SW 1271 (cell line): ENCODE measurements at places on chromosomes 7 and 10.

DNA sequence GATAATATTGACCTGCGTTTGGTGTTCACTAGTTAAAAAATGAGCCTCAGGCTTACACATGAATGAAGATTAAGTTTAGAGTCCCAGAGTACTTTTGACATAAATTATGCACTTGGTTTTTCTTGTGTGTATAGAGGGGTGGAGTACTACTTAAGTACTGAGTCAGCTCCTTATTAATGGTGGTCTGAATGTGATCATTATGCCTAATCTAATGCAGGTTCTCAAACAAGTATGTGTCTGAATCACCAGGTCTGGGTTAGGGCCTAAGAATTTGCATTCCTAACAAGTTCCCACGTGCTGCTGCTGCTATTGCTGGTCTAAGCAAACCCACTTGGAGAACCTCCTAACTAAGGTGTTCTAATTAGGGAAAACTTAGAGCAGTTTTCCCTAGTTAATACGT lies 30.7 kb upstream of the STOX1 start:
- DNase-seq = no peak

DNA sequence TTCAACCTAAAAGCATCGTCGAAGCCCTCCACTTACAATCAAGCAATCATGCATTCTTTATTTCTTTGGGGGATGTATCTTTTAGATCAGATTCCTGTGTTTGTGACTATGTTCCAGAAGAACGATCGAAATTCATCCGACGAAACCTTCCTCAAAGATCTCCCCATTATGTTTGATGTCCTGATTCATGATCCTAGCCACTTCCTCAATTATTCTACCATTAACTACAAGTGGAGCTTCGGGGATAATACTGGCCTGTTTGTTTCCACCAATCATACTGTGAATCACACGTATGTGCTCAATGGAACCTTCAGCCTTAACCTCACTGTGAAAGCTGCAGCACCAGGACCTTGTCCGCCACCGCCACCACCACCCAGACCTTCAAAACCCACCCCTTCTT lies 13.8 kb downstream of the GPNMB start:
- no peak for DNase-seq

GRCh38 chr10:70619271-70620019 lies 16.9 kb upstream of the PRF1 start:
- DNase-seq = no peak

GRCh38 chr10:47349941-47350371 lies 1.8 kb downstream of the RBP3 start:
- no peak for DNase-seq

GRCh38 chr10:72323771-72324191 lies 30.9 kb downstream of the DNAJB12 start:
- DNase-seq = no peak

DNA sequence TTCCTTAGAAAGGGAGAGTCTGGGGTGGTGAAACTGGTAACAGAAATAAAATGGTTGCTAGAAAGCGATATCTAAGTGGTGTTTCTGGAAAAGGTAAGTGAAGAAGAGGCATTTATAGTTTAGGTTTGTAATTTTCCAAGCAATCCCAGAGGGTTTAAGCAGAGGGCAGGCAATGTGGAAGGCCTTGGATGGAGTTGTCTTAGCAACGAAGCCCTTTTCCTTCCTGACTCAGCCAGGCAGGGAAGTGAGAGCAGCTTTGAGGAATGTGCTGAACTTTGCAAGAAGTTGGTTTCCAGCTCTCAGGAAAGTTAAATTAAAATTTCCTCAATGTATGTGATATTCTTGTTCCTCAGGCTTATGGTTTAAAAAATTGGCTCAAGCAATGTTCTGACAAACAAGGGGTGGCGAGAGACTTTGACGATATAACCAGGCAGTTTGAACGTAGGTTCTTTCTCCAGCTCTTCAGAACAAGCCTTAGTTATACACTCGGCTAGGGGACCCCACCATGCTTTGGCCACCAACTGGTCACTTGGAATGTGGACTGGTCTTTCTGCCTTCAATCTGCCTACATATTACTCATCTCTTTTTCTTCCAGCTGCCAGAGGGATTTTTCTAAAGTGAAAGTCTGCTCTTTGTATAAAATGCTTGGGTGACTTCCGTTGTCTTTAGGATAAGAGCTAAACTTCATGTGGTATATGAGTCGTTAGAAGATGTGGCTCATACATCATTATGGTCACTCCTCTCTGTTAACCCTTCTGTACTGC lies 66.9 kb upstream of the SLC25A13 start:
- DNase-seq = peak; percentile 67

DNA sequence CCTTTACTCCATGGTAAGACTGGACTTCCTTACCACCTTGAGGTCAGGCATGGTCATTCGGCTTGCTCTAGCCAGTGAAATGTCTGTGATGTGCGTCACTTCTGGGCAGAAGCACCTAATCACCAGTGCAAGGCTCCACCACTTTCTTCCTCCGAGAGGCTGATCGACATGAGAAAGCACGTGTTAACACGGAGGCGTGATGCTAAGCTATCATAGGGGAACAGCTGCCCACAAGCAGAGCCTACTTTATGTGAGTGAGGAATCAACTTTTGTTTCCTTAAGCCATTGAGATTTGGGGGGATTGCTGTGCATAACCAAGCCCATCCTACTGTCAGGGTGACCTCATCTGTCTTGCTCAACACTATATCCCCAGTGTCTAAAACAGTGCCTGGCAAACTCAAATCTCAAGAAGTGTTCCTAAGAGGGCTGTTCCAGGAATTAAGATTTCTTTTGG lies 23.1 kb upstream of the SAR1A start:
- no peak for DNase-seq

GRCh38 chr10:42830237-42830636 lies 47.6 kb downstream of the BMS1 start:
- DNase-seq = no peak

- DNase-seq = no peak
Observed at GRCh38 chr10:100888957-100889356, 23.8 kb upstream of the SLF2 start.

DNA sequence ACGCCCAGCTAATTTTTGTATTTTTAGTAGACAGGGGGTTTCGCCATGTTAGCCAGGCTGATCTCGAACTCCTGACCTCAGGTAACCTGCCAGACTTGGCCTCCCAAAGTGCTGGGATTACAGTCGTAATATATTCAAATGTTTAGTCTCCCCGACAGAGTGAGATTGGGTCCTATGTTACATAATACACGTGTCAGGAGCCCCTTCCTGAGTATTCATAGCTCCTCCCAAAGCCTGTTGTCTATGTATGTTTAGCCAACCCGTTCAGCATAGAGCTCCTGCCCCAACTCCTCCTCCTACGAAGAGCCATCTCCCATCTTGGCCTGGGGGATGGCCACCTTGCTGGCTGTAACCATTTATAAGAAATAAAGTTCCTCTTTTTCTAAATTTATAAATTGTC lies 2.7 kb upstream of the PPP2R2D start:
- no peak for DNase-seq

GRCh38 chr7:101746314-101746713 lies 71.1 kb upstream of the CUX1 start:
- no peak for DNase-seq

DNA sequence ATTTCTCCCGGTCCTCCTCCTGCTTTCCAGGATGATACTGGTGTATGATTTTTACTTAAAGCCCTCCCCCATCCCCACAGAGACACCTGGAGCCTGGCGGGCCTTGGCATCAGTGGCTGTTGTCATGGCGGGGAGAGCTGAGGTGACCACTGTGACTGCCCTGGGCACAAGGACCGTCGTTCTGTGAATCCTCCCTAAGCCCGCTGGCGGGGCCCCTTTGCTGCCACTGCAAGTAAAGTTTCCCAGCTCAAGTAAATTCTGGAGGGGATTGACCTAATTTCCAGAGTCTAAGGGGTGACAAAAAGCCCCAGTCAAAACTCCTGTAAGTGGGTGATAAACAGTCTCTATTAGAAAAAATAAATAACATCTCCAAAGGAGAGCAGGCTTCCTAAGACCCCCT lies 393.2 kb upstream of the PODXL start:
- DNase-seq = no peak

GRCh38 chr7:157010588-157011332 lies at the start of gene MNX1:
Gene MNX1, minus strand, starts transcription at chr7:157010663. Its CDS starts 313 bp downstream, at chr7:157010350.
- DNase-seq = peak; percentile 70

GRCh38 chr10:103874730-103875129 lies 19.4 kb upstream of the SH3PXD2A start:
- no peak for DNase-seq

GRCh38 chr7:148121847-148122246 lies 468.7 kb upstream of the C7orf33 start:
- no peak for DNase-seq

DNA sequence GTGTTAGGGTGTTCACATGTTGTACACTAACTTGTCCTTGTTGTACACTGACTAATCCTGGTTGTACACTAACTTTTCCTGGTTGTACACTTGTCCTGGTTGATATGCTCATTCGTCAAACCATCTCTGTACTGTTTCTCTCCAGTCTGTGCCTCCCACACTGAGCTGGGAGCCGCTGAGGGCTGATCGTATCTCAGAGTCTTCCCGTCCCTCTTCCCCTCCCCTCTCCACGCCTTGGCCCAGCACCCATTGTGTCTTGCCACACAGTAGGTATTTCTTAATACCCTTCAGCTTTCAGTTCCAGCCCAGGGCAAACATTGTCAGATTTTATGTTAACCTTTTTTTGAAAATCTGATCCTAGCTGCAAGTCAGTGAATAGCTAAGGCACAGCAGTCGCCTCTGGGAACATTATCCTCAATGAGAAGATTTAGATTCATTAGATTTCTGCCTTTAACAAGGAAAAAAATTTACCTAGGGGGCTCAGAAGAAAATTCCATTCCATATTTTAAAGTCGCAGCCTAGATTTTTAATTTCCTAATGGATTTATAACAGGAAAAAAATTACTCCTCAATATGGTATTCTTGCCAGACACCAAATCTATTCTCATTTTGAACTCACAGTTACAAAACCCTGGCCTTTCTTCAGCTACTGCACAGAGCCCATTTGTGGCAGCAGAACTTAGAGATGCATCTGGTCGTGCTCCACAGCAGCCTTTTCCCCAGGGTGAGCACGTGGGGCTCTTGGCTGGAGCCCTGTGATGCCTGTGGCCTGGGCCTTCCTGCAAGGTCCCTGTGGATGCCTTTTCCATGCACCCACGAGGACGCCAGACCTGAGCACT lies 33.0 kb upstream of the CHST15 start:
- no peak for DNase-seq

GRCh38 chr7:55570939-55571338 lies 1.4 kb downstream of the VOPP1 start:
- DNase-seq = peak; percentile 49

- DNase-seq = no peak
Observed at GRCh38 chr7:31099451-31100444, 47.6 kb downstream of the ADCYAP1R1 start.

GRCh38 chr7:46215987-46216567 lies 295.0 kb upstream of the IGFBP3 start:
- no peak for DNase-seq

GRCh38 chr10:50322077-50322476 lies 70.8 kb upstream of the ASAH2 start:
- DNase-seq = no peak

DNA sequence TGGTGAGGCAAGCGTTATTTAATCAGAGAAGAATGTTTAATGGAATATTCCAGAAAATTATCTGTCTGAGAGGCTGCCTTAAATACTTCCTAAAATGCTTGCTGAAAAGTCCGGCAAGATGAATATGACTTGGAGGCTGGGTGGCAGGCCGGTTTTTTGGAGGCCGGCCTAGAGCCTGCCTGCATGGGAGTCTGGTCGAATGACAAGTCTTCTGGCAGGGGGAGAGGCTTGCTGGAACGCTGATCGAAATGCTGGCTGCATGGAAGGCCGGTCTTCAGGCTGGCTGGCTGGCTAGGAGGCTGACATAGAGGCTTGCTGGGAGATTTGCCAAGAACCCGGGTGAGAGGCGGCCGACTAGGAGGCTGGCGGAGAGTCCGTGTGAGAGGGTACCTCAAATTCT lies 135.7 kb downstream of the OR13A1 start:
- DNase-seq = no peak

DNA sequence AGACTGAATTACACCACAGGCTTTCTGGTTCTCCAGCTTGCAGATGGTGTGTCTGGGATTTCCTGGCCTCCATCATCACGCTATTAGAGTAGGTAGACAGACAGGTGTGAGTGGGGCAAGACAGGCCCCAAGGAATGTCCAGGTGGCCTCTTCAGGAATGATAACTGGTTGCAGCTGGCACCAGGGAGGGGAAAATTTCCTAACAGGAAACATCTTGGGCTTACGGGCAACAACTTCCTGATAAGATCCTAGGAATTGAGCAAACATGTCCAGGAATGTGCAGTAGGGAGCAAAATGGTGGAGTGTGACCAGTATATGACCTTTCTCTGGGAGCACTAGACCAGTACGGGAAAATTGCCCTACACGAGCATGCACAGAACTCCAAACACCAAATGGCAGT lies 11.3 kb downstream of the XRCC2 start:
- no peak for DNase-seq

GRCh38 chr10:28928484-28928883 lies 251.2 kb downstream of the BAMBI start:
- DNase-seq = no peak

DNA sequence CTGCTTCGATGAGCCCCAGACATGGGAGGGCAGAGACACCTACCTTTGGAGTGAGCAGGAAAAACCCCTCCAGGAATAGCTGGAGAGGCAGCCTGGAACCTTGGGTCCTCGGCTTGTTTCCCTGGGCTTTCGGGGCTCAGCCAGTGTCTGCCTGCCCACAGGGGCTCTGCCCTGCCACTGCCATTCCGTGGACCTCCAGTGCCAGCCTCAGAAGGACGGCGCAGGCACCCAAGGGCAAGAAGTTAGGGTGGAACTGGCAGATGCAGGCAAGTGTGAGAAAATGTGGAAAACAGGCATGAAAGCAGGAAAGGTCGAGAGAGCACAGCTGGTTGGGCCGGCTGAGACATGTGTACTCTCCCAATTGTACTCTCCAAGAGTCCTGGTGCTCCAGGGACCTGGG lies 281.5 kb downstream of the GRID1 start:
- no peak for DNase-seq
